Germinal center (tissue), 1 donor: ENCODE measurements at places on chromosomes 3 and 15.

- peak; percentile 44 for DNase-seq
Observed at GRCh38 chr3:122572940-122573412, 4.5 kb upstream of the PARP15 start.

GRCh38 chr3:101571028-101571895 is 2.7 kb upstream of the PCNP start:
- no peak for DNase-seq

- DNase-seq: no peak
Observed at GRCh38 chr15:69666441-69666882, 213.8 kb downstream of the RPLP1 start.

GRCh38 chr15:79657722-79658121 is 225.6 kb downstream of the MINAR1 start:
- DNase-seq: no peak

GRCh38 chr15:69369631-69370030 is 44.5 kb upstream of the KIF23 start:
- no peak for DNase-seq

GRCh38 chr3:135106445-135106844 is 311.4 kb downstream of the EPHB1 start:
- no peak for DNase-seq

DNA sequence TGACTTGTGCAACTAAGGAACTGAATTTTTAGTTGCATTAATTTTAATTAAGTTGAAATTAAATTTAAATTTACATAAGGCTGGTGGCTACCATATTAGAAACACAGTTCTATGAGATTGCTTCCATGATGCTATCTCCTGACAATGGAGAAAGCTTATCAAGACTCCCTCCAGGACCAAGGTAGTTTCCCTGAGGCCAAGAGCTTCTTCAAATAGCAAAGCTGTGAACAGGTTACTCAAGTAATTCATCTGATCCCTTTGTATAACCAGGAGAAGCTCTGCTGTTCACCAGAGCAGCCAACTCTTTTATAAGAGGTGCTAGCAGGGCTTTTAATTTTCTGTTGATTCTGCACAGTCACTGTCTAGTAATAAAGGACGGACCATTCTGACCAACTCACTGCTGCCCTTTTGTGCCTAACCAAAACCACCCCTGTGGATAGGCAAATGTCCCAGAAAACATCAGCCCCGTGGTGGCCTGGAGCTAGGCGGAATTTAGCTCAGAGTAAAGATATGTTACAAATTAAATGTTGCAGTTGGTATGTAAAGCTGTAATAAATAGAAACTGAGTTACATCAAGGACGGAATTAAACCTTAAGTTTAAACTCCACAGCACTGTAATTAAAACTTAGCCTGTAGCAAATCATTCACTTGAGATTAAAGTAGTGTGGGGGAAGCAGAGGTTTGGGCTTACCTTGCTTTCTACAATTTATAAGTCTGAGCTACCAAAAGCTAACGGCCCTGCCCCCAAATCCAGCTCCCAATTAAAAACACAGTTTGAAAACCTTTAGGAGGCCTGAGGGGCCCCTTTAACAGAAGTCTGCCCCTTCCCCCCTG is 55.6 kb upstream of the LRTM1 start:
- no peak for DNase-seq

GRCh38 chr3:54891540-54891897 is 36.3 kb downstream of the LRTM1 start:
- no peak for DNase-seq

- no peak for DNase-seq
Observed at GRCh38 chr3:104909198-104909597, 457.5 kb upstream of the ALCAM start.

GRCh38 chr3:47841786-47842349 is 38.9 kb downstream of the DHX30 start:
- DNase-seq: no peak

DNA sequence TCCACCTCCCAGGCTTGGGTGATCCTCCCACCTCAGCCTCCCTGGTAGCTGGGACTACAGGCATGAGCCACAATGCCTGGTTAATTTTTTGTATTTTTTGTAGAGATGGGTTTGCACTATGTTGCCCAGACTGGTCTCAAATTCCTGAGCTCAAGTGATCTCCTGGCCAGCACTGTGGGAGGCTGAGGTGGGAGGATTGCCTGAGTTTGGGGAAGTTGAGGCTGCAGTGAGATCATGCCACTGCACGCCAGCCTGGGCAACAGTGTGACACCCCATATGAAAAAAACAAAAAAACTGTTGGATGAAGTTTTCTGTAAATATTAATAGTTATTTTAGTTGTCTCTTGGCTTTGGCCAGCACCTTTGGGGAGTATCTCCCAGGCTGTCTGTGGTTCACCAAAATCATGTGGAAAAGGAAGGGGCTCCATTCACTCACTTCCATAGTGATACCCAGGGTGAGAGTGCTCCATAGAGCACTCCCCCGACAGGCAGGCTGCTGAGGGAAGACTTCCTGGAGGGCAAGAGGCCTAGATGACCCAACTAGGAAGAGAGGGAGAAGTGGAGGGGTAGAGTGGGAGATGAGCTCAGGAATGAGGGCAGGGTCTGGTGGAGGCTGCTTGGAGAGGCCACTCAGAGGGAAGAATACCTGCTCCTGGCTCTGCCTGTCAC is 47.1 kb downstream of the CDC25A start:
- DNase-seq: no peak
